ENCODE measurements at places on chromosomes 11 and 22. TPM values are rescaled to one million over a fixed set of nuclear protein-coding genes. Genes with fewer than 3 reads are reported as not detected.

The GPR83 gene
- not detected for total RNA-seq

- no peak for DNase-seq
Measured at GRCh38 chr11:61367406-61367805, 5.2 kb downstream of the TMEM138 start.

DNA sequence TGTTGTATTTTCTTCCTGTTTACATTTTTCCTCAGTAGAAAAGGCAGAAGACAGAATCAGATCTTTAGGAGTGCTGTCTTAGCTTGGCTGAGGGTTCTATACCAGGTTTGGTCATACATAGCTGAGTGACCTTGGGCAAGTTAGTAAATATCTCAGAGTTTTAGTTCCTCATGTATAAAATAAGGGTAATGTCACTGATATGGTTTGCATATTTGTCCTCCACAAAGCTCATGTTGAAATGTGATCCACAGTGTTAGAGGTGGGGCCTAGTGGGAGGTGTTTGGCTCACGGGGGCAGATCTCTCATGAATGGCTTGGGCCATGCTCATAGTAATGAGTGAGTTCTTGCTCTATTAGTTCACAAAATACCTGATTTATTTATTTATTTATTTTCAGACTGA is 7.5 kb upstream of the HTR3A start:
- DNase-seq, result no peak

The CCDC89 gene
- total RNA-seq, result 2.1 TPM

DNA sequence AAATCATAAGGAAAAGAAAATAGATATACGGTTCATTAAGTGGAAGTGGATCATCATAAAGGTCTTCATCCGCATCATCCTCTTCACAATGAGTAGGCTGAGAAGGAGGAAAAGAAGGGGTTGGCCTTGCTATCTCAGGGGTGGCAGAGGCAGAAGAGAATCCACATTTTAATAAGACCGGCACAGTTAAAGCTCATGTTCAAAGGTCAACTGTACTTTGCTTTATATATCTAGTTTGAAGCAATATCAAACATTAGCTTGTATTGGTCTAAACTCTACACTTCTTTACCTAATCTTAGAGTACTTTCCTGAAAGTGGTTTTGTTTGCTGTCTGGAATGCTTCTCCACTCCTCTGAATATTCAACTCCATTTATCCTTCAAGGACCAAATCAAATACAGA is 5.7 kb upstream of the PPFIBP2 start:
- no peak for DNase-seq

The CCDC73 gene
- not detected for total RNA-seq

DNA sequence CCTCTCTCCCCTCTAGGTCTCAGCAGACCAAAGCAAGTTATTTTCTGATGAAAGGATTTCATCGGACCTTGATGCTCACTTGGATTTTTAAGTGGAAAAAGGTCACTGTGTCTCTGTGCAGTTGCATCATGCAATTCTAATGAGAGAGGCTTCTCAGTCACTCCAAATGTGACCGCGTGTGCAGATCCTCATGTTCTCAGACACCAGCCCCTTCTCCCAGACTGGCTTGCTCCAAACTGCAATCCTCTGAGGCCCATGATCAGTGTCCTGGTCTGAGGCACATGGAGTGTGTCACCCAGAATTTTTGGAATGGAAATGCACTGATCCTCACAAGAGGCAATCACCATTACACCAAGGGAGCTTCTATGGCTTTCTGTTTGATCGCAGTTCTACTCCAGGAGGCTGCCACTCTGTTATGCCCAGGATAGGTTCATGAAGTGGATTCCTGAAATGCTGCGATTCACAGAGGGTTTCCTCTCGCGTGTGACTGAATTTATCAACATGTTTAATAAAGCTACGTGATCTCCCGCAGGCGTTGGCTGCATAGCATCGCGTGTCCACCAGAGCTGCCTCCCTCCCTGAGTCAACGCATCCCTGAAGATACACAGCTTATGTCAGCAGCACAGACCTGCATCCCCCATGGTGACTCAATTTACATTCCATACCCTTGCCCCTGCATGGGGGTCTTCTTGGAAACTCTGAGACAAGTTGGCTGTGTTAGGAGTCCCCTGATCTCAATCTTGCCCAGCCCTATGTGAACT is 544.6 kb upstream of the B3GAT1 start:
- DNase-seq, result no peak

The TTC9C gene
- 10.4 TPM for total RNA-seq

DNA sequence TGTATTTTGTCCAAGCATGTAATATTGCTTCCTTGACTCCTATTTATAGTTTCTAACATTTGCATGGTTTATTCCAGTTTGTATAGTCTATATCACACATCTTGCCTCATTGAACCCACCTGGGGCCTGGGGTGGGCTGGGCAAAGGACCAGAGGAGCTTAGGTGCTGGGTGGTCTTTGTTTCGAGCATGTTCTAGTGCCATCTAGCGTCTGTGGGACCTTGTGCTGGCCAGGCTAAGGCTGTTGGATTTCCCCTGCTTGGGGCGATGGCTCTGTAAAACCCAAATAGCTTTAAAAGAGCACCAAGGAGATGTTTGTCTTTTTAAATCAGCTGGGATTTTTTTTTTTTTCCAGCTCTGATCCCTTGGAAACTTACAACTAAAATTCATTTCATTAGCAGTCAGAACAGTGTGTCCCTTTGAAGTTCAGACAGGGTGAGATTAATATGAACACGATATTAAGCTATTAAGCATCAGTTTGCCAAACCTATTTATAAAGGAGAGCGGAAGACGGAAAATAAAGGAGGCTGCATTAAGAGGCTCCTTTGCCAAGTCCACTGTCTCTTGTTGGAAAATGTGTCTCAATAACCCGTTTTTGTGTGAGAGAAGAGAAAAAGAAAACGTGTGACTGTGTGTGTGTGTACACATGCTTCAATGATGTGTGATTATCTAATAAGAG is 157.4 kb downstream of the COMMD9 start:
- DNase-seq, result no peak

The GPHA2 gene
- not detected for total RNA-seq

- DNase-seq, result no peak
Measured at GRCh38 chr22:37282385-37282677, at the start of gene CYTH4. CYTH4 (plus strand) TSS chr22:37282508; CDS start chr22:37282570, 62 bp downstream.

DNA sequence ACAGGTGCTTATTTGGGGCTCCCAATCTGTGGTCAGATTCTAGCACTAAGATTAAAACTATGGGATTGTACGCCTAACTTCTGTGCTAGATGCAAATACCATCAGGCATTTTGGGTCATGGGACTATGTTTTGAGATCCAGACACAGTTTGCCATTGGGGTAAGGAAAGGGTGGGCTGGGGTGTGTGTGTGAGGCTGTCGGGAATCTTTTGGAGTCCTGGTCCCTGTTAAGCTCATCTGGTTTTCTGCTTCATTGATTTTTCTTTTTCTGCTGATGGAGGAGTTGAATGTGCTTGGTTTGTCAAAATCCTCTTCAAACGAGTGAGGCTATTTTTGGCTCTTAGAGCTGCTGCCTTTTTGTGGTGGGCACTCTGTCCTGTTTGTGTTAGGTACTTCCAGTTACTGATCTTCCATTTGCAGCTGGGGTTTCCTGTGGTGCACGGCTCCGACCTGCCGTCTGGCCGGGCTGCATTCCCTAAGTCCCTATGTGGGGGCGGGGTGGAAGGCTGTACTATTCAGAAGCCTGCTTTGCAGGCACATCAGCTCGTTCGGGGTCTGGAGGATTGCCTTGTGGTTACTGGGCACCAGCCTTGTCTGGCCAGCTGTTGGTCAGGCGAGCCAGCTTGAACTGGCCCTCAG is 2.9 kb downstream of the BCR start:
- DNase-seq, result no peak

DNA sequence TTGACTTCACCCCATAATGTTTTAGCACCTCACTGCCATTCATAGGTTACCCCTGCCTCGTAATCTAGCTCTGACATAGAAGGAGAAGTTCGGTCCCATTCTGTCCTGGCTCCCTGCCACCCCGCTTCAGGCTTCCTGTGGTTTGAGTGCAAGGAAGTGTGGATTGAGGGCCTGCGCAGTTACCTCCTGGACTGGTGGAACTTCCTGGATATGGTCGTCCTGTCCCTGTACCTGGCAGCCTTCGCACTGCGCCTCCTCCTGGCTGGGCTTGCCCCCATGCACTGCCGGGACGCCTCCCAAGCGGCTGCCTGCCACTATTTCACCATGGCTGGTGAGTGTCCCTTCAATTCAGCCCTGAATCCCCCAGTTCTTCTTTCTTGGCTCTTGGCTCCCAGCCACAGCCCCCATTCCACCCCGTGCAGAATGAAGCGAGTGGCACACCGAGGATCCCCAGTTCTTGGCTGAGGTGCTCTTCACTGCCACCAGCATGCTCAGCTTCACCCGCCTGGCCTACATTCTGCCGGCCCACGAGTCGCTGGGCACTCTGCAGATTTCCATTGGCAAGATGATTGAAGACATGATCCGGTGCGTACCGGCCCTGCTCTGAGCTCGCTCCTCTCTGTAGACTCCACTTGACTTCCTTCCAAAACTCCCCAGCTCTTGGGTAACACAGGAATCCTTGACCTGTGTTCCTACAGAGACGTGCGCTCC is 15.4 kb downstream of the ART5 start:
- no peak for DNase-seq

GRCh38 chr22:49136816-49137180 is 690.9 kb downstream of the BRD1 start:
- no peak for DNase-seq

- DNase-seq, result no peak
Measured at GRCh38 chr22:48757985-48758561, 1069.6 kb downstream of the BRD1 start.

The VPS26B gene
- total RNA-seq, result 25.9 TPM

DNA sequence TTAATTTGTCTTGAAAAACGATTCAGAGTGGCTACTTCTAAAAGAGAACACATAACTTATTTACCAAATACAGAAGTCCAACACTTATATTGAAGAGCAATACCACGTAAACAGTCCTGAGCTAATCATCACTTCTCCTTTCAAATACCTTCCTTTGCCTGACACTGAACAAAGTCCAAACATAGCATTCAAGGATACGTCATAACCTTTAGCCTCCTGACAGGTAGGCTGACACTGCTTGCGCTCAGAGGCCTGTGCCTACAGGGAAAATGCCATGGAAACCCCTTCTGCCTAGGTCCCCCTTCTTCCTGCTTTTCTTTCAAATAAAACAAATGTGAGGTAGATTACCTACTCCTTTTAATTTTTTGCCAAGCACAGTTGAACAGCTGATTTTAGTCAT is 510.0 kb downstream of the INSC start:
- no peak for DNase-seq

- no peak for DNase-seq
Measured at GRCh38 chr22:18145676-18146388, 4.1 kb upstream of the USP18 start.

GRCh38 chr11:75632962-75633361 is 35.9 kb downstream of the MAP6 start:
- no peak for DNase-seq

The CHST1 gene
- total RNA-seq, result 0.27 TPM

DNA sequence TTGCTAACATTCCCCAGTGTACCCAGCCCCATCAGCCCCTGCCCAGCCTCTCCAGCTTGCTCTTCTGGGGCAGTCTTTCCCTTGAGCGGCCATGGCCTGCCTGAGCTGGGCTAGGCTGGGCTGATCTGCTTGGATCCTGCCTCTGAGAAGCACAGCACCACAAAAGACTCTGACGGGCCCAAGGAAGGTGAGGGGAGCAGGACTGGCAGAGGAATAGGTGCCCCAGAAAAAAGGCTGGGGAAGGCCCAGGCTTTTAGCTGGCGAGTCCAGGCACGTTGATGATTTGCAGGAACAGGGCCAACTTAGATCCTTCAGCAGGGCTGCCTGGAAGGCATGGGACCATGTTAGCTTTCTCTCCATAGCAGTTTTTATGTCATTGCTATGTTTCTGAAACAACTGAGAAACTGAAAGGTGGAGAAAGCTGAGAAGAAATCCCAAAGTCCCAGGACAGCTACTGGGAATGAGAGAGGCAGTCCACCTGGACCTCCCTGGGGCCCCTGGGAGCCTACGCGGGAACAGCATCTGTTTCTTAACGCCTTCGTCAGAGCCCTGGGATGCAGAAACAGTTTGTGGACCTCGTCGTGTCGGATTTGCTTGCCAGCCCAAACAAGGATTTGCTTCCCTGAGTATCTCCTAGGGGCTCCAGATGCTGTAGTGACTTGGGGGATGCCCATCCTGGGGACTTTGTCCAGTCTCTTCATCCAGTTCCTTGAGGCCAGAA is 24.4 kb upstream of the FXYD6 start:
- DNase-seq, result no peak

DNA sequence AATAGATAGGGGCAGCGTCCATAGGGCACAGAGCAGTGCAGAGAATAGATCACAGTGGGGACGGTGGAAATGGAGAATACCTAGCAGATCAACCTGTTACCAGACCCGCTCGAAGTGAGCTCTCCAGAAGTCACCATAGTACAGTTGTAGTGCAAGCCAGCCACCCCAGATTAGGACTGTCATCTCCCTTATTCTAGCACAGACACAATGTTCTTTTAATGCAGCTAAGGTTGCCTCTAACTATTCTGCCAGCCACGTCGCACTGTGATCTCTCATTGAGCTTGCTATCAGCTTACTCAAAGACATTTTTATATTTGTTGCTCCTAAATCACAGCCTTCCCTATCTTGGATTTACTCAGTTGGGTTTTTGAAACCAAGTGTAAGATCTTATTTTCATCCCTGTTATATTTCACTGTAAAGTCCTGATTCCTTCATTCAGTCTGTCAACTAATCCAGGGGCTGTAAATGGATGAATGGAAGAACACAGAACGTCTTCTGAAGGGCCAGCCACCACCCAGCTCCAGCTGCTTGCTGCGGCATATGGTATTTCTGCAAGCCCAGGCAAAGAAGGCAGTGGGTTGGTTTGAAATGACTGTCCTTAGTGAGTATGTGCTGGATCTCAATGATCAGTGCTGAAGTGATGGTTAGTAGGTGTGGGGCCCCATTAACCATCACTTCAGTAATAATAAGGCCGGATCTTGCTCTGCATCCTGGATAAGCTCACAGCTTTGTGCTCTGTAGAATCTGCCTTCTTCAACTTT is 3.4 kb downstream of the PARVA start:
- DNase-seq, result no peak

- no peak for DNase-seq
Measured at GRCh38 chr11:115132436-115133228, 371.6 kb downstream of the CADM1 start.

- DNase-seq, result no peak
Measured at GRCh38 chr22:17891481-17892167, 117.4 kb upstream of the BID start.

Data from esophagus squamous epithelium (tissue), 5 donors.